Ascending aorta (tissue), 2 donors: ENCODE measurements at places on chromosomes 16 and 17. TPM values are rescaled to one million over a fixed set of nuclear protein-coding genes. Genes with fewer than 3 reads are reported as not detected.

- no peak for DNase-seq
- H3K36me3 ChIP-seq: no peaks in the 10 kb centered on the region
- no peaks in the 10 kb centered on the region for H3K27me3 ChIP-seq
Measured at GRCh38 chr16:49883076-49884014, 27.4 kb upstream of the ZNF423 start.

CCP110 gene
- 6.1 TPM for total RNA-seq

GRCh38 chr17:59413014-59413766 is 81.7 kb downstream of the YPEL2 start:
- no peaks in the 10 kb centered on the region for H3K27me3 ChIP-seq
- no peaks in the 10 kb centered on the region for H3K4me1 ChIP-seq
- peaks cover 4% of the 10 kb centered on the region for H3K36me3 ChIP-seq

DNA sequence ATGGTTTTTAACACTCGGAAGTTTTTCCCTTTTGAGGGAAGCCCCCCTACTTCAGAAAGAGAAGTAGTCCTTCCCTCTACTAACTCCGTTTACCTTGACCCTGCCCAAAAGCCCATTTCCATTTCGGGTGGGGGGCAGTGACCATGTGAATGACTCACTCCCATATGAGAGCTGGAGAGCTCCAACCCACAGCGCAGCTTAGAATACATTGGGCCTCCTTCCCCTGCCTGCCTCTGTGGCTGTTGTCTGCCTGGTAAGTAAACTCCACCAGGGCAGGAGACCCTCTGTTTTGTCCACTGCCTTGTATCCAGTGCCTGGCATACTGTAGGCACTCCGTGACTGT is 985 bp downstream of the SGSM2 start:
- H3K4me1 ChIP-seq: peaks cover 11% of the 10 kb centered on the region
- no peak for DNase-seq
- peak overlapping the region; percentile 89 for H3K27ac ChIP-seq
- H3K27me3 ChIP-seq: no peaks in the 10 kb centered on the region
- peaks cover 18% of the 10 kb centered on the region for H3K36me3 ChIP-seq

DNA sequence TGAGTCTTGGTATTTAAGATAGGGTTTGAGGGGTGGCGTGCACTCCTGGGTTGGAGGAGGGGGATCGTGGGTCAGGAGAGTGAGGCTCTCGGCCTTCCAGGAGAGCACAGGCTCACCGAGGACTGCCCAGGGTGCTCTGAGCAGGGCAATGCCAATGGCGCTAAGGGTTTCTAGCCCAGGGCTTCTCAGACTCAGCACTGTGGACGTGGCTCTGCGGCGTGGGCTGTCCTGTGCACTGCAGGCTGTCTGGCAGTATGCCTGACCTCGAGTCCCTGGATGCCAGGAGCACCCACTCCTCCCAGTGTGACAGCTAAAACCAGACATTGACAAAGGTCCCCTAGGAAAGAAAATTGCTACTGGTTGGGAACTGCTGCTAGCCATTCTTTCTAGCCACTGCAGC is 37.2 kb upstream of the ENDOV start:
- no peak overlapping the region for H3K4me3 ChIP-seq
- H3K27ac ChIP-seq: no peak overlapping the region
